AG04450 (cell line): ENCODE measurements at places on chromosomes 6 and 20. TPM values are rescaled to one million over a fixed set of nuclear protein-coding genes. Genes with fewer than 3 reads are reported as not detected.

The TMEM217 gene
- 7.7 and 7.8 TPM in 2 replicates for polyA plus RNA-seq

The UCKL1 gene
- 18.0 and 22.3 TPM in 2 replicates for polyA plus RNA-seq

The INSM1 gene
- polyA plus RNA-seq, result not detected in 2 replicates

The CGAS gene
- polyA plus RNA-seq, result 2.0 and 2.1 TPM in 2 replicates

The ZNF831 gene
- polyA plus RNA-seq, result not detected in 2 replicates

The PRR18 gene
- polyA plus RNA-seq, result not detected in 2 replicates

The PPP1R16B gene
- polyA plus RNA-seq, result not detected in 2 replicates

The PROKR2 gene
- not detected in 2 replicates for polyA plus RNA-seq

The FOXO3 gene
- 32.7 and 36.7 TPM in 2 replicates for polyA plus RNA-seq

The COL19A1 gene
- 0.09 TPM in 1 of 2 replicates, not detected in the other for polyA plus RNA-seq

The RSPO4 gene
- not detected in 2 replicates for polyA plus RNA-seq

The SLC25A27 gene
- polyA plus RNA-seq, result 0.25 and 0.53 TPM in 2 replicates

The RARS2 gene
- 22.4 and 28.1 TPM in 2 replicates for polyA plus RNA-seq

The LAMA2 gene
- 33.0 TPM in 2 replicates for polyA plus RNA-seq
